Kidney tubule cell (primary cell): ENCODE measurements at places on chromosomes 11 and 22.

GRCh38 chr22:50289942-50290630 lies 17.4 kb downstream of the PLXNB2 start:
- DNase-seq: no peak

- no peak for DNase-seq
These were observed 7.0 kb downstream of the MAPK8IP2 start for GRCh38 chr22:50607659-50608020.

DNA sequence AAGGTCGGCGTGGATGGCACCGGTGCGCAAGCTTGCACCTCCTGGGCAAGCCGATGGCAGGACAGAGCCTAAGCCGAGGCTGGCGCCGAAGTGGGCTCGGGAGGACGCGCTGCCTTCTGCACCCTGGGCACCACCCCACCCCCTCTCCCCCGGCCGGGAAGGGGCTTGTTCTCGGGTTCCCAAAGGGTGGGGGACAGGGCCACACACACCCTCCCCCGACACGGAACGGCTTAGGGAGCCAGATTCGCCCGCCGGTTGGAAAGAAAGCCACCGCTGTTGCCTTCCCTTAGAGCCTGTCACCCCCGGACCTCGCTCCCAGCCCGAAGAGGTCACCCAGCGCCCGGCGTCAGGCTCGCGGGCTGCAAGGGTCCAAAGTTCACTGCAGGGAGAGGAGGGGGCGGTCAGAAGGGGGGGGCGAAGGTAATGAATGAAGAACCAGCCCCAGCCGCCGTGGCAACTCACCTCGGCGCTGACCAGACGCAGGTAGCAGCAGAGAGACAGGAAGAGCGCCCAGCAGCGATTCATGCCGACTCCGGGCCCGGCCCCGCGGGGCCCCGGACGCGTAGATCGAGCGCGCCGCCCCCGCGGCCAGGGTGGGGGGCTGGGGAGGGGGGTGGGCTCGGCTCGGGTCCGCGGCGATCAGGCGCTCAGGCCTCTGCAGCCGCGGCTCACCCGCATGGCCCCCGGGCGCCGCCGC lies 1.2 kb downstream of the PDGFB start:
- DNase-seq: peak; percentile 48

DNA sequence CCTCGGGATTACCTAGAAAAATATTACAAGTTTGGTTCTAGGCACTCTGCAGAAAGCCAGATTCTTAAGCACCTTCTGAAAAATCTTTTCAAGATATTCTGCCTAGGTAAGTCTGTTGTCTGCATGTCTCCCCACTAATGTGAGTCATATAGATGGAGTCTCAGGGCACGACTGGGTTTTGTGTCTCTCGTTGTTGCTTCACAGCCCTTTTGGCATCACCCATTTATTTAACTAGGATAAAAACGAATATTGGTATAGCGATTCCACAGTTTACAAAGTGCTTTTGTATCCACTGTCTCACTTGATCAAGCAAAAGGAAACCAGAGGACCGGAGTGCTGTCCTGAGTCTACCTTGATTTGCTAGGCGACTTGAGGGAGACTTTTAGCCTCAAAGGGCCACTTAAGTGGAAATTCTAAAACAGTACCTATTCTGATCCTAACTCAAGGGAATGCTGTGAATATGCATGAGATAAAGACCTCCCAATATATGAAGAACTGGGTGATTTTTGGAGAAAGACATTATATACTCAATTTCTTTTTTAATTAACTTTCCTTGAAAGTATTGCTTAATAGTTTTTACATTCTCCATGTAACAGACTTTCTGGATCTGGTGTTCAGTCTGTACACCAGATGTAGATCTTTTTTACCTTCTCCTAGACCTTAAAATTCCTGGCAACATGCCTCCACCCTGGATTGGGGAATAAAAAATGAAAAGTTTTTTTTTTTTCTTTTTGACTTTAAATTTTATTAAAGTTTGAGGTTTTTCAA lies 590 bp downstream of the NNMT start:
- DNase-seq: no peak

DNA sequence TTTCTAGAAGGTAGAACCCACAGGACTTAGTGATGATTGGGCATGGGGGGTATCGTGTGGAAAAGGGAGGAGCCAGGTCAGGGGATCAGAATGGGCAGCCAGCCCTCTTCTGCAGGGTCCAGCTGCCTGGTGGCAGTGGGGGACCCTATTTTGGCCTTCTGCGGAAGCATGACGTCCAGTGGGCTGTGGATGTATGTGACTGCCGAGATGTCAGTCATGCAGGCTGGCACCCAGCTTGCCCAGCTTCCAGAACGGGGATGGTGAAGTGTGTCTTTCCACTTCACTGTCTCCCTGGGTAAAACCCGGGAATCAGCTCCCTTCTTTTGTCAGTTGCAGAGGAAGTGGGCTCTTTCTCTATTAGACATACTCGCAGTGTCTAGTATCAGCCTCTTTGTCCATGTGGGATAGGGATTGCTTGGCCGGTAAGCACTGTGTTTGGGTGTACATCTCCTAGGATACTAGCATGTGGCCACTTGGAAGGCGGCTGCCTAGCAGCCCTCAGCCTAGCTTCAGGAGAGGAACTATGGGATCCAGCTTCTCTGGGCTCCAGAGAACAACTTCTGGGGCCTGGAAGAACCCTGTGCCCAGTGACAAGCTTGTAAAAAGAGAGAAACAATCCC lies 51.4 kb downstream of the GRIK4 start:
- DNase-seq: no peak

DNA sequence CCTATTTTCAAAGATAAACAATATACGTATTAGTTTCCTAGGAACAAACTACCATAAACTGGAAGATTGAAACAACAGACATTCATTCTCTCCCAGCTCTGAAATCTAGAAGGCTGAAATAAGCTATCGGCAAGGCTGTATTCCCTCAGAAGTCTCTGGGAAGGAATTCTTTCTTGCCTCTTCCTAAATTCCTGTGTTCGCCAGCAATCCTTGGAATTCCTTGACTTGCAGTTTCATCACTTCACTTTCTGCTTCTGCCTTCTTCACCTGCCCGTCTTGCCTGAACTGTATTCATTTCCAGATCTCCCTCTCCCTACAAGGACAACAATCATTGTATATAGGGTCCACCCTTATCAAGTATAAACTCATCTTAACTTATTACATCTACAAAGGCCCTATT lies 17.7 kb upstream of the PRDM10 start:
- peak; percentile 32 for DNase-seq

DNA sequence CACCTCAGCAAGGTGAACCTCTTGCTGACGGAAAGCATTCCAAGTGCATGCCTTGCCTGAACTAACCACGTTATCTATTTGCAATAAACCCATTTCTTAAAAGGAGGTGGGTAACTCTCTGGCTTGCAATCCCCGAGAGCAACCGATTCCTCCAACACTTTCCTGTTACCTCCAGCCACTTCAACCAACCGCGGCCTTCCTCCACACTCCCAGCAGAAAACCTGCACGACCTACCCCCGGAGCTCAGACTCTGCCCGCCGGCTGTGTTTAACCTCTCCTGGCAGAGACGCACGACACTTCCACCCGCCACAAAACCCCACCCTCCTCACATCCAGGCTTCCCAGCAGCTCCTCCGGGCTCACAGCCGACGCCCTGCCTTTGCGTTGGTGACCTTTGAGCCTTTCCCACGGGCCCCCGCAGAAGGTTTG lies 708 bp downstream of the SCO2 start:
- DNase-seq: no peak

GRCh38 chr11:69372589-69373250 lies 78.8 kb downstream of the MYEOV start:
- no peak for DNase-seq

- peak; percentile 33 for DNase-seq
These were observed at the start of gene CLMP for GRCh38 chr11:123195188-123196059. CLMP (minus strand) TSS chr11:123195248; CDS start chr11:123194940, 308 bp downstream.

DNA sequence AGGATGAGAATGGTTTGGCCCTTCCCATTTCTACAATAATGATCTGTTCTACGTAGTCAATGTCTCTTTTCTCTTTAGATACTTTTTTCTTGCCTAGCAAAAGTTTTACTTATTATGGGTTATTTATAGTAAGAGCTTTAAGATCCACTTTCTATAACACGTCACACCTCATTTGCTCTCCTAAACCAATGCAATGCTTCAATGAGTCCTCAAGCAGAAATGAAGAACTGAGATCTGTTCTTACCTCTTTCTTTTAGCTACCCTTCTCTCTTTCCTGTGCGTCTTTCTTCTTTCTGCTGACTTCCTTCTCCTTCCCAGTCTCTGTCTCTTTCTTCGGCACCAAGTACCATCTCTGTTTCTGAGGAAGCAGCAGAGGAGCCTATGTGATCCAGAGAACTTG lies 61.8 kb downstream of the SNX19 start:
- DNase-seq: no peak

DNA sequence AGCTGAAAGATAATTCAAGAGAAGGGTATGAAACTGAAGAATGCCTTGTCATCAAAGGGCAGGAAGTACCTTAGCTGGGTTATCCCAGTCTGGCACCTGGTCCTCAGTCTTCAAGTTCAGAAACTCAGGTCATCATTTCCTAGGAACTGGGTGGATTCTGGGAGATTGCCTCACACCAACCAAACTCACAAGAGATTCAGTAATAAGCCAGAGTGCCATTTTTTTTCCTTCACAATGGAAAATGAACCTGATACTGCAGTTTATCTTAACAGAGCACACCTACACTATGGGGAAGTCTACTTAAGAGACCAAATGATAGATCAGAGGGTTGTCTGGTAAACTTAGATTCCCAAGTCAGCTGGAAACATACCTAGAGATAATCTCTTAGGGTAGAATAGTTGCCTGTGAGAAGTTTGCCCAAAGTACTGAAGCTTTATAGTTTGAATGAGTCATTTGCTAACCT lies 3.8 kb upstream of the BUD13 start:
- no peak for DNase-seq

GRCh38 chr11:16960250-16960649 lies 54.0 kb downstream of the PLEKHA7 start:
- DNase-seq: no peak

DNA sequence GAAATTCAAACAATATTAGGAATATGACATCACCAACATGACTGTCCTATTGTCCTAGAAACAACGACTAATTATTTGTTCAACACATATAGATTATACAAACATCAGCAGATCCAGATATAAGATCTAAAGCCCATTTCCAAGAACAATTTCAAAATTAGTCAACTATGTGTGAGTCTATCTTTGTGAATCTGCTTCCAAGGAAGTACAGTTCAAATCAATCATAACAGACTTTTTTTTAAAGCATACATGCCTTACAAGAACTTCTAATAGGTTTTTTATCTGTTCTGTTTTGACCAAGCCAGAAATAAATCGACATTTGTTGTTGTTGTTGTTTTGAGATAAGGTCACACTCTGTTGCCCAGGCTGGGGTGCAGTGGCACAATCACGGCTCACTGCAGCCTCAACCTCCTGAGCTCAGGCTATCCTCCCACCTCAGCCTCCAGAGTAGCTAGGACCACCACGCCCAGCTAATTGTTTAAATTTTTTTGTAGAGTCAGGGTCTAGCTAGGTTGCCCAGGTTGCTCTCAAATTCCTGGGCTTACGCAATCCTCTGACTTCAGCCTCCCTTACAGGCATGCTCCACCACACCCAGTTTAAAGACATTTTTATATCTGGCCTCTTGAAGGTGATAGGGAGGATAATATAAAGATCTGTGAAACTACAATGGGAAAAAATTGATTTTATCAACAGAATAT lies 54.8 kb downstream of the DENND5A start:
- no peak for DNase-seq

GRCh38 chr11:5042091-5042490 lies 4.2 kb upstream of the OR52J3 start:
- peak; percentile 16 for DNase-seq

- DNase-seq: no peak
These were observed 166.7 kb upstream of the SYN3 start for GRCh38 chr22:33224841-33225240.

DNA sequence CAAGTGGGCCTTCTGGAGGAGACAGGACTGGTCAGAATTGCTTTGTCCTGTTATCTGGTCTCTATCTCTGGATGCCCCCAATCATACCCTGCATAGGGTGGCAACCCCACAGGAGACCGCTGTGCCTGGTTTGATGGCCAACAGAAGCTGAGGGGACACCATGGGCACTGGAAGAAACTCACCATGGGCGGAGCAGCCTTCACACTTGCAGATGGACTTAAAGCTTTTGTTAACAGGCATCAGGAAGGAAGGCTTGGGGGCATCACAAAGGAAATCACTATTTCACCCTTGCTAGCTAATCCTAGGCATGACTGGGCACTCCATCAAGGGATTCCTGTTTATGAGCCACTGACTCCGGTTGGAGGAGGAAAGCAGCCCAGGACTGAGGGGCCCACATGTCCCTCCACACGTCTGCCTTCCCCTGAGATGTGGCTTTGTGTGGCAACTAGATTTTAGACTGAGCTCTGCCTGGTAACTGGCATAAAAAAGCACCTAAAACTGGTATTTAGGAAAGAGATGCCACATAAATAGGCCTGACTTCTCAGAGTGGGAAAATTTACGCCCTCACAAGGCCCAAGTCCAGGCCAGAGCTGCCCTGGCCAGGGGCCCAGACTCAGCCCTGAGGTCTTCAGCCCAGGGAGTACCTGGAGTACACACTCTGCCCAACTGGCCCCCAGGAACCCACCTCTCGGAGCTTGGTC lies 57.0 kb upstream of the LYVE1 start:
- no peak for DNase-seq

DNA sequence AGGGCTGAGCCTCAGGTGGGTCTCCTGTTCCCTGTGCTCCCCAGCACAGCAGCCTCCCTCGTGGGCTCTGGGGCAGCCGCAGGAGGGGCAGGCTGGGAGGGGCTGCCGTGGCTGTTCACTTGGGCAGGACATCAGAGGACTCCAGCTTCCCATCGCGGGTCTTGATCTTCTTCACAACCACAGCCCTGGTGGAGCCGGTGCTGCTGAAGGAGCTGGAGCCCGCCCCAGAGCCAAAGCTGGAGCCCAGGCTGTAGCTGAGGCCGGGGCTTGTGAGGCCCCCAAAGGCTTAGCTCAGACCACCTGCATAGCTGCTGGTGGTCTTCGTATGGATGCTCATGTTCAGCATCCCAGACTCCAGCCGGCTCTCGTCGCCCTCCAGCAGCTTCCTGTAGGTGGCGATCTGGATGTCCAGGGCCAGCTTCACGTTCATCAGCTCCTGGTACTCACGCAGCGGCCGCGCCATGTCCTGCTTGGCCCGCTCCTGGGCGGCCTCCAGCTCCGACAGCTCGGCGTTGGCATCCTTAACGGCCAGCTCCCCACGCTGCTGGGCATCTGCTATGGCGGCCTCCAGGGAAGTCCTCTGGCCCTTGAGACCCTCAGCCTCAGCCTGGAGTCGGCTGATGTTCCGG lies 126.1 kb downstream of the NECTIN1 start:
- no peak for DNase-seq

- DNase-seq: no peak
These were observed 100.8 kb downstream of the TRAF6 start for GRCh38 chr11:36409152-36409816.
